GM23338 (cell line): ENCODE measurements at places on chromosomes 7 and 10. TPM values are rescaled to one million over a fixed set of nuclear protein-coding genes. Genes with fewer than 3 reads are reported as not detected.

NEUROD6 gene
- not detected in 2 replicates for total RNA-seq

TMEM176B gene
- total RNA-seq, result 0.35 and 0.47 TPM in 2 replicates

LIPM gene
- not detected in 2 replicates for total RNA-seq

SLC26A5 gene
- total RNA-seq, result 0.49 and 0.58 TPM in 2 replicates

ASB10 gene
- total RNA-seq, result not detected in 2 replicates

TMEM248 gene
- 63.5 and 73.7 TPM in 2 replicates for total RNA-seq

TSC22D4 gene
- 22.6 and 24.9 TPM in 2 replicates for total RNA-seq

PARD3 gene
- 41.7 and 51.4 TPM in 2 replicates for total RNA-seq

- no peaks in the 10 kb centered on the region for H3K27me3 ChIP-seq
- no peaks in the 10 kb centered on the region for H3K36me3 ChIP-seq
- no peak overlapping the region for H3K4me3 ChIP-seq
- no peak overlapping the region for H3K27ac ChIP-seq
- no peaks in the 10 kb centered on the region for H3K4me1 ChIP-seq
Observed at GRCh38 chr7:157645539-157645938, 308.7 kb downstream of the DNAJB6 start.

- no peak overlapping the region for H3K4me3 ChIP-seq
- H3K27ac ChIP-seq, result no peak overlapping the region
- peak; percentile 40 for DNase-seq
- no peaks in the 10 kb centered on the region for H3K36me3 ChIP-seq
- no peaks in the 10 kb centered on the region for H3K27me3 ChIP-seq
Observed at GRCh38 chr7:4080954-4081353, 601.1 kb upstream of the FOXK1 start.

DNA sequence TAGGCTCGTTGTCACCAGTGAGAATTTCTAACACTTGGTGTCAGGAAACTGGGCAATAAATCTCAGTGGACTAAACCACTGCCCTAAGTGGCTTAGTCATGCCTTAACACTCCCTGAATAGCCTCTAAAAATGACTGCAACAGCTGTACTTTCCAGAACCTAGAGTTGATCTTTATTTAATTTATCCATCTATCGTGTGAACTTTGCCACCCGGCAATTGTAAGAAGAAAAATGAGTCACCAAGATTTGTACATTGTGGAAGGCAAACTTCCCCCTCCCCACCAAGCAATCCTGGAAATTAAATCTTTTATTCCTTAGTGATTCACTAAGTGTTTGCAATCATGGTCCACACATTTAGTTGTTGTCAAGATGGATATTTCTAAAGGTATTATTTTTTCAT is 47.1 kb downstream of the NXPH1 start:
- no peak overlapping the region for H3K27ac ChIP-seq
- no peak for DNase-seq
- H3K36me3 ChIP-seq, result no peaks in the 10 kb centered on the region
- H3K4me3 ChIP-seq, result no peak overlapping the region
- H3K4me1 ChIP-seq, result no peaks in the 10 kb centered on the region
- no peaks in the 10 kb centered on the region for H3K27me3 ChIP-seq

DNA sequence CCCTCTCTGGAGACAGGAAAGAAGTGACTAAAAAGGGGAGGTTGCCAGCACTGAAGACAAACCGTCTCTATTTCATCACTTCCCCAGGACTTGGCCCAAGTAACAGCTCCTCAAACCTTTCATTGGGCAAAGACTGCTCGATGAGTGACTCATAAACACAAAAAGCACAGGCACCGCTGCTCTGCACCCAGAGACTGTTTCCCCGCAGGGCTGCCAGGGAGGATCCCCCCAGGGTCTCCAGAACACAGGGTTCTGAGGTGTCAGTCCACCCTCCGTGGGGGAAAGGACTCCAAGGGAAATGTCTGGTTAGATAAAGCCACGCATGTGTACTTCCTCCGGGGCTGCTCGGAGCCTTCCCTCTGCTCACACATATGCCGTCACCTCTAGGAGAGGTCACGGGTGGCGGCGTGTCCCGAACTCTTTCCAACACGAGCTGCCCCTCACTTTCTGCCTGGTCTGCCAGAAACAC is 59.9 kb downstream of the INSIG1 start:
- no peaks in the 10 kb centered on the region for H3K4me1 ChIP-seq
- H3K27ac ChIP-seq, result no peak overlapping the region
- H3K4me3 ChIP-seq, result no peak overlapping the region
- H3K36me3 ChIP-seq, result no peaks in the 10 kb centered on the region
- no peak for DNase-seq

GRCh38 chr7:1124816-1125602 is 35.0 kb downstream of the ZFAND2A start:
- H3K27ac ChIP-seq, result no peak overlapping the region
- peaks cover 4% of the 10 kb centered on the region for H3K4me1 ChIP-seq
- 0 out of 2 replicates have a peak, but pooled peaks cover 5% of the 10 kb centered on the region for H3K36me3 ChIP-seq
- no peak for DNase-seq
- H3K4me3 ChIP-seq, result no peak overlapping the region
- no peaks in the 10 kb centered on the region for H3K27me3 ChIP-seq

DNA sequence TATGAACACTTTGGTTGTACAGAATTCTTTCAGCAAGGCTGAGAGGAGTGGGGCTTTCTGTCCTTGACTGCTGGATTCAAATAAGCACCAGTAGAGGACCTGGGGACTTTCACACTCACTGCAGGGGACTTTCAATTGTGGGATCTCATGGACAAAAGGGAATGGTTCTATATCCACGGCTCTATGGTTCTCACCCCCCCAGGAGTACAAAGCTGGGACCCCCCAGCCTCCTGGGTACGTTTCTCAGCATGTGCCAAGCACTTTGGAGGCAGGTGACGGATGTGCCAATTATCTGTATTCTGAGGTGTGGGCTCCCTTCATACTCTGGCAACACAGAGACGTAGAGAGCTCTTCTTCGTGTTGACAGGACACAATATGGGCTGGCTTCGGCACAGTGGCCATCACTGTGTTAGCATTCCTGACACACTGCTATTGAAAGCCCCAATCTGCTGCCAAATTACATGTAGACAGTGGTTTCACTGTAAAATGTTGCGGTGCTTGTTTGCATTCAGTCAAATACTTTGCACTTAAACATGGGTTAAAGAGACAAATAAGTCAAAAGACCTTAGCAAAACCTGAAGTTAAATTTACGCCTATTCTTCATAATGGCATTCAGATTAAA is 92.7 kb upstream of the SAMD8 start:
- H3K27me3 ChIP-seq, result no peaks in the 10 kb centered on the region
- H3K27ac ChIP-seq, result 0 out of 2 replicates have a peak overlapping the region, but pooled peaks have one; percentile 48
- peaks cover 7% of the 10 kb centered on the region; the same call in 1 of the 2 replicates for H3K36me3 ChIP-seq
- no peak overlapping the region for H3K4me3 ChIP-seq
- no peak for DNase-seq

DNA sequence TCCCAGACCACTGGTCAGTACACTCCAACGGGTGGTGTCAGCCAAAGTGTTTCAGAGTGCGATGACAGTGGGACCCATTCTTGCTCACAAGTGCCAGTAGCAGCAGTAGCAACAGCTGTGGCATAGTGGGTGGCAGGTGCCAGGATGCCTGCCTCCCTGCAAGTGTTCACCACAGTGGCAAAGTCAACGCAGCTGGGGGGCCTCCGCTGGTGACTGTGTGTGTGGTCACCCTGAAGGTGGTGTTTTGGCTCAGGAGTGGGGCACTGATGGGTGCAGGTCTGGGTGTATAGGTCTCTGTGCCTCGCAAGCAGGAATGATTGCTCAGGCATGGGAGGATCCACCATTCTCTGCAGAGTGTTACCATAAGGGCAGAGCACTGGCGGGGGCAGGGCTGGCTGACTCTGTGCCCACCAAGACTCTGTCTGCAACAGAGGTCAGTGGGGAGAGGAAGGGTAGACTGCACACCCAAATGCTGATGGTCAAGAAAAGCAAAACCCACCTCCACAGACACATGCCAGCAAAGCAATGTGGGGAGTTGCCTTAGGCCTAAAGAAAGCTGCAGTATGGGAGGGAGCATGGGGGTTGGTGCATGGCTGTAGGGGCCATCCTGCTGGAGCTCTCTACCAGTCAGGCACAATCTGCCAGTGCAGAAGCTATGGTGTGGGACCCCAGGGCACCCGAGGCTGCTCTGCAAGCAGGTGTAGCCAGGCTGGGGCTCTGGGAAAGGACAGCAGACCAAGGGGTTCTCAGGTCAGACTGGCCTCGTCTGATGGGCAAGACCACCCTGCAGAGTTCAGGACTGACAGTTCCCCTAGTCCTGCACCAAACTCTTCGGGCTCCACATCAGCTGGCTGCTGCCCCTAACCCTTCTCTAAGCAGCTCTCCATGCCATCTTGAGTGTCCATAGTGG is 368.1 kb downstream of the CTNNA3 start:
- no peaks in the 10 kb centered on the region for H3K36me3 ChIP-seq
- no peak overlapping the region for H3K4me3 ChIP-seq
- H3K27ac ChIP-seq, result no peak overlapping the region
- peaks cover 4% of the 10 kb centered on the region; the same call in 1 of the 2 replicates for H3K4me1 ChIP-seq
- no peaks in the 10 kb centered on the region for H3K27me3 ChIP-seq

GRCh38 chr10:16901106-16901505 is 83.9 kb upstream of the RSU1 start:
- H3K4me3 ChIP-seq, result no peak overlapping the region; the same call in 1 of the 2 replicates
- no peak overlapping the region for H3K27ac ChIP-seq
- H3K27me3 ChIP-seq, result no peaks in the 10 kb centered on the region
- H3K36me3 ChIP-seq, result no peaks in the 10 kb centered on the region

GRCh38 chr10:18483516-18484186 is 167.7 kb downstream of the NSUN6 start:
- no peaks in the 10 kb centered on the region for H3K27me3 ChIP-seq
- H3K27ac ChIP-seq, result no peak overlapping the region
- H3K36me3 ChIP-seq, result no peaks in the 10 kb centered on the region
- H3K4me3 ChIP-seq, result no peak overlapping the region
- no peak for DNase-seq

GRCh38 chr10:133012573-133013359 is 70.4 kb upstream of the CFAP46 start:
- H3K27ac ChIP-seq, result no peak overlapping the region
- DNase-seq, result no peak
- H3K36me3 ChIP-seq, result no peaks in the 10 kb centered on the region
- no peak overlapping the region for H3K4me3 ChIP-seq
- H3K4me1 ChIP-seq, result no peaks in the 10 kb centered on the region

DNA sequence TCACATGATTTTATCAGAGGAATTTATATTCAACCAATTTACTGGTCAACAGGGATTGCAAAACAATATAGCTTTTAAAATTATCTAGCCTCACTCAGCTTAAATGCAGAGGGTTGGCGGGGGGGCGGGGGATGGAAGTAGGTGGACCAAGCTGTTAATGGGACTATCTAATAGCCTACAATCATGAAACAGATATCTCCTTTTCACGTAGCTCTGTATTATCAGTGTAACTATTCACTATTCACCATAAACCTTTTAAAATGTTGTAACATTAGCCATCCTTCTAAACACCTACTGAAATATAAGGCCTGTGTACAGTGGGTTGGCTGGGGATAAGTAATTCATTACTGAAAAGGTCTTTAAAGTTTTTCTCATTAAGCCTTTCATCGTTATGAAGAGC is 56.2 kb downstream of the MINDY3 start:
- no peaks in the 10 kb centered on the region for H3K36me3 ChIP-seq
- H3K27ac ChIP-seq, result no peak overlapping the region
- no peak for DNase-seq
- H3K4me3 ChIP-seq, result no peak overlapping the region

DNA sequence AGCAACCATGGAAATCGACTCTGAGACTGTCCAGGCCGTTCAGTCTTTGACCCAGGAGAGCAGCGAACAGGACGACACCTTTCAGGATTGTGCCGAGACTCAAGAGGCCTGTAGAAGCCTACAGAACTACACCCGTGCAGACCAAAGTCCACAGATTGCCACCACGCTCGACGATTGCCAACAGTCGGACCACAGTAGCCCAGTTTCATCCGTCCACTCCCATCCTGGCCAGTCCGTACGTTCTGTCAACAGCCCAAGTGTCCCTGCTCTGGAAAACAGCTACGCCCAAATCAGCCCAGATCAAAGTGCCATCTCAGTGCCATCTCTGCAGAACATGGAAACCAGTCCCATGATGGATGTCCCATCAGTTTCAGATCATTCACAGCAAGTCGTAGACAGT is 82.0 kb upstream of the SAMD8 start:
- no peak overlapping the region for H3K4me3 ChIP-seq
- no peaks in the 10 kb centered on the region for H3K4me1 ChIP-seq
- peaks cover 4% of the 10 kb centered on the region; the same call in 1 of the 2 replicates for H3K36me3 ChIP-seq
- no peak for DNase-seq
- no peak overlapping the region for H3K27ac ChIP-seq

GRCh38 chr7:3215624-3216585 is 85.1 kb upstream of the SDK1 start:
- no peak overlapping the region for H3K27ac ChIP-seq
- H3K4me3 ChIP-seq, result no peak overlapping the region
- H3K27me3 ChIP-seq, result no peaks in the 10 kb centered on the region
- no peak for DNase-seq
- no peaks in the 10 kb centered on the region for H3K36me3 ChIP-seq

- no peak overlapping the region for H3K4me3 ChIP-seq
- DNase-seq, result no peak
- no peak overlapping the region for H3K27ac ChIP-seq
- H3K4me1 ChIP-seq, result no peaks in the 10 kb centered on the region
- H3K27me3 ChIP-seq, result no peaks in the 10 kb centered on the region
Observed at GRCh38 chr7:142501434-142501833, 243.6 kb upstream of the PRSS58 start.

- DNase-seq, result no peak
- no peak overlapping the region for H3K27ac ChIP-seq
- H3K4me3 ChIP-seq, result no peak overlapping the region
- no peaks in the 10 kb centered on the region for H3K27me3 ChIP-seq
Observed at GRCh38 chr7:158648787-158649186, 55.8 kb downstream of the NCAPG2 start.

GRCh38 chr7:25565002-25565401 is 336.7 kb upstream of the NPVF start:
- H3K4me3 ChIP-seq, result no peak overlapping the region
- H3K36me3 ChIP-seq, result no peaks in the 10 kb centered on the region
- no peaks in the 10 kb centered on the region for H3K4me1 ChIP-seq
- DNase-seq, result no peak
- no peaks in the 10 kb centered on the region for H3K27me3 ChIP-seq

- no peak for DNase-seq
- H3K27ac ChIP-seq, result no peak overlapping the region
- H3K36me3 ChIP-seq, result no peaks in the 10 kb centered on the region
- no peak overlapping the region for H3K4me3 ChIP-seq
- no peaks in the 10 kb centered on the region for H3K27me3 ChIP-seq
Observed at GRCh38 chr10:24009115-24009514, 199.8 kb upstream of the KIAA1217 start.

DNA sequence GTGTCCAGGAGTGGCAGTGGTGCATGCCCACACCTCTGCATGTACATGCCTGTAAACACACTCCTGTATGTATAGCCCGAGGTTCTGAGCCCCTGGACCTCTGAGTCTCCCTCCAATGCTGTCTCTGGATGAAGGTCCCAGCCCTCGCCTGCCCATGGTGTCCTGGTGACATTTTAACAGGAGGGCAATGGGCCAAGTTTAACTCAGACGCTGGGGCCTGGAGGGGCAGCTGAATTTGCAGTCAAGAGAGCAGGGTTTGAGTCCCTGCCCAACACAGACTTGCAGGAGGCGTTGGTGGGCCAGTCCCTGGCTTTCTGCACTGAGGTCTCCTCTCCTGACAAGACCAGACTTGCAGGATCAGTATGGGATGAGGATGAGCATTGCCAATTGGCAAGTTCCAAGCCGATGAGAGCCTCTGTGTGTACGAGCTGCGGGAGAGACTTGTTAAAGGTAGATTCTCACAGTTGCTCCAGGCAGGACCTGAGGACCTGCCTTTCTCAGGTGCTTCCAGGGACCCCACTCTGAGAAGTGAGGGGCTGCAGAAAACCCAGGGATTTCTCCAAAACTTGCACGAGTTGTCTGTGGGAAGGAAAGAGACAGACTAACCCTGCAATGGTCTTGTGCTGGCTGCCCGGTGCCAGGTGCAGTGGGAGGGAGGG is 141.9 kb downstream of the ELFN1 start:
- no peak for DNase-seq
- H3K36me3 ChIP-seq, result no peaks in the 10 kb centered on the region
- no peak overlapping the region for H3K27ac ChIP-seq
- no peaks in the 10 kb centered on the region for H3K27me3 ChIP-seq
- H3K4me3 ChIP-seq, result no peak overlapping the region
